Hypothalamus (tissue), 51 donors: ENCODE measurements at places on chromosomes 3 and 15.
A peak's percentile ranks its signal among the peaks of the same experiment; 100 is the strongest.

- no peak for DNase-seq
These were observed 294.6 kb downstream of the EPHA3 start for GRCh38 chr3:89402051-89402450.

- DNase-seq: no peak
These were observed 52.5 kb downstream of the EOMES start for GRCh38 chr3:27669591-27669990.

GRCh38 chr15:75143738-75144334, 57.8 kb upstream of the C15orf39 start:
- DNase-seq: no peak

GRCh38 chr15:100771746-100772145, 107.9 kb upstream of the ALDH1A3 start:
- DNase-seq: no peak

DNA sequence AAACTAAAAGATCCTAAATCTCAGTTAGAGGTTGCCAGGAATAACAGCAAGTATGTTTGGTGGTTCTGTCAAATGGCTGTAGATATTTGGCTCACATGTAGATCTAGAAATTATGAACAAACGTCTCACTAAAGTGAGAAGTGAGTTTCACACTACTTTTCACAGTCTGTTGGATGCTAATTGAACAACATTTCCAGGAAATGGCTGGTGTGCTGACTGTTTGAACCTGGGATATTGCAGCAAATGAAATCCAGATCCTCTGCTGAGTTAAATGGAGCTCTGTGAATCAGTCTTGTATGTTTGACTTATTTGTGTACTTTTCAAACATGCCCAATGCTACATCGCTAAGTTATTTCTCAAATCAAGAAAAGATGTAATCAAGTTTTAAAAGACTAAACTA, 21.3 kb upstream of the RSL24D1 start:
- DNase-seq: no peak

DNA sequence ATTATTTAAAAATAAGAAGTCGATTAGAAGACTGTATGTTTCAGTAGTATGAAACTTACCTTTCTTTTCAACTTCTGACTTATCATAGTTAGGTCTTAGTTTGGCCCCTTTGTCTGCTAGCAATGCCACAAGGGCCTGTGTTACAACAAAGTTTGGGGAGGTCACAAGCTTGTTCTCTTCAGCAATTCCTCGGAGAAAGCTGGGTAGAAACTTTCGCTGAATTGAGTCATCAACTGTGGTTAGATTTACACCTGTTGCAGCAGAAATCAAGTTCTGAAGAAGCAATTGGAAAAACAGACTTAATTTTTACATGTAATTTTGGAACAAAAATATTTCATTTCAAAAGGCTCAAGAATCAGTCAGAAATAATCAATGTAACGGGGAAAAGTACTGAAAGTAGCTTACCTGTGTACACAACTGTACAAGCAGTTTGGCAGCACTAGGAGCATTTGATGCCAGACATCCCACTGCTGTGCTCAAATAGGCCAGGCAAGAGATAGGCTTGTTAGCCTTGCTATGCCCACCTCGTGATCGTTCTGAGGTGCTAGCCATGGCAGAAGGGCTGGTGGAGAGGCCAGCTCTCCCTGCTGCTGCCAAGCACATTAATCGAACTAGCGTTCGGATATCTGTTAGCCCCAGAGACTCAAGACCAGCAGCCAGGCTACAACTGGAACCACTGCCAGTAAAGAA, 58.6 kb downstream of the FBXL22 start:
- DNase-seq: no peak

GRCh38 chr15:78930577-78931388, 14.1 kb downstream of the CTSH start:
- DNase-seq: no peak

- peak; percentile 42 for DNase-seq
These were observed 27.6 kb downstream of the PLXNB1 start for GRCh38 chr3:48402281-48402732.

DNA sequence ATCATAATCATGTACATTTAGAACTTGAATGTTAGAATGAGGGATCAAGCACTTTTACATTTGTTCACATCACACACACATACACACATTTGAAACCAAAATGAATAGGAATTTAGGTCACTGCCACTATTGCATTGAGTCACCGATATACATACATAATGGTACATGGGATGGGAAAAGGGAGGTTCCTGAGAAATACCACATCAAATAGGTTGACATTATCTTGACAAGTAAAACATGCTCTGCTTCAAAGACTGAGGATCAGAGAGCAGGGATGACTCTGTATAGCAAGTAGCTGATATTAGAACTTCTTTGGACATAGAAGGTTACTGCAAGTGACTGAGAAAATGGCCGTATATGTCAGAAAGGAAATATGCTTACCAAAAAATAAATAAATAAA, 847.2 kb downstream of the PLOD2 start:
- DNase-seq: no peak

DNA sequence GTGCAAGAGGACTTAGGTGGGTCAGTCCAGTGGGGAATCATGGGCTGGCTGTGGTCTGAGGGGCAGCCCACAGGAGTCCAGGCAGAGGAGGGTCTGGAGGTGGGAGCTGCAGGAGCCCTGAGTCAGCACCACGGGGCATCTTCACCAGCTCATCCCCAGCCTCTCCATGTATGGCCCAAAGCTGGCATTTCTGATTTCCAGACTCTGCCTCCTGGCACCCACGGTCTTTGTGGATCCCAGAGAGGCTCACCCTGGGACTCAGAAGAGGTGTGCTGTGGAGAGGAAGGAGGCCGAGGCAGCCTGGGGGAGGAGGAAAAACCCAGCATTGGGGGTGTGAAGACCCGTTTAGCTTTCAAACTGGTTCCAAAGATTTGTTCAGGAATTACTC, 64.5 kb upstream of the KLF13 start:
- DNase-seq: no peak

GRCh38 chr3:65963787-65964677, 74.7 kb downstream of the MAGI1 start:
- DNase-seq: no peak

DNA sequence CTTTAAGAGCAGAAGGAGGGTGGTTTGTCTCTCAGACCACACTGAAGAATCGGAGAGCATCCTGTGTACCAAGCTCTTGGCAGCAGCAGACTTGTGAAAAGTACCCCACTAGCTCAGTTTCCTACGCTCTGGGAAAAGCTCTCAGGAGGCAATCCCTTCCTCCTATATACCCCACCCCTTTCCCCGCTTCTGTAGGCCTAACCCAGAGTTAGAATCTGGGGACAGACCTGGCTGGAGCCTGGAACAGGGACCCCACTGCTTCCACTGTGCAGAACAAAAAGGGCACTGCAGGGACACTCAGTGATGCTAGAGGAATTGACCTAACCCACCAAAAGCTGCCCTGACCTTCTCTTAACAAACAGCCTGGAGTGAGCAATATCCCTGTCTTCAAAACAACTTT, 70.0 kb upstream of the CCDC39 start:
- no peak for DNase-seq

DNA sequence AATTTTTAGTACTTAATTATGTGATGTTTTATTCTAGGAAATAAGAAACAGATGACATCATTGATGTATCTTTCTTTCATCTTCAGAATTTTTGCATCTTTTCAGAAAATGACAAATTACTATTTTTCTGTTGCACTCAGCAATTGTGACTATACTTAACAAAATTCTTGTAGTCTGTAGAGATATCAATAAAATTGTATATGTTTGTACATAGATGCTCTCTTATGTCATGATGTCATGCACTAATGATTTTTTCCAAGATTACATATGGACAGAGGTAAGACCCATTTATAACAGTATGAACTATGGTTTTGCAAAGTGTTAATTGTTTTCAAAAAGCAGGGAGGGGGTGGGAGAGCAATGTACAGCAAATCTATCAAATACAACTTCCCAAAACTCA, 121.2 kb downstream of the POLQ start:
- no peak for DNase-seq

- no peak for DNase-seq
These were observed 66.7 kb upstream of the GOLGA8B start for GRCh38 chr15:34650177-34650576.

DNA sequence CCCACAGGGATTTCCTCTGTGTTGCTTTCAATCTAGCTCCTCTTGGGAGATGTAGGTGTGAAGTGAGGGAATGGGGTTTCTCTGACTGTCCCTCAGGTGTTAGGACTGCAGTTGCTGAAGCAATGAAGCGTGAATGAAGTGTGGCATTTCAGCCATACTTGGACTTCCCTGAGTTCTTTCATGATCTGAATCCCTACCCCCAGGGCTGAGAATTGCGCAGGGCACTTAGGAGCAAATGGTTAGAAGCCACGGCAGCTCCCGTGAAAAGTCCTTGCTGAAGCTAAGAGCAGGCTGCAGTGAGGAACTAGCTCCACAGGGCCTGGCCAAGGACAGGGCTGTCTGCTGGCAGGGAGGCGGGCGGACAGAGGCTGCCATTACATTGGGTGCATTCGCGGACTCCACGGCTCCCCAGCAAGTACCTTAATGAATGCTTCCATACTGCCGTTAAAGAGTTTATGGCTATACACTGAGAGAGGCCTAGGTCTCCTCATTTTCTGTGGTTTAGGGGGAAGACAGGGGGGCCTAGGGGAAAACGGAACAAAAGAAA, 69.0 kb upstream of the RAD18 start:
- no peak for DNase-seq

- DNase-seq: no peak
These were observed 65.6 kb downstream of the CCNL1 start for GRCh38 chr3:157094301-157094700.

DNA sequence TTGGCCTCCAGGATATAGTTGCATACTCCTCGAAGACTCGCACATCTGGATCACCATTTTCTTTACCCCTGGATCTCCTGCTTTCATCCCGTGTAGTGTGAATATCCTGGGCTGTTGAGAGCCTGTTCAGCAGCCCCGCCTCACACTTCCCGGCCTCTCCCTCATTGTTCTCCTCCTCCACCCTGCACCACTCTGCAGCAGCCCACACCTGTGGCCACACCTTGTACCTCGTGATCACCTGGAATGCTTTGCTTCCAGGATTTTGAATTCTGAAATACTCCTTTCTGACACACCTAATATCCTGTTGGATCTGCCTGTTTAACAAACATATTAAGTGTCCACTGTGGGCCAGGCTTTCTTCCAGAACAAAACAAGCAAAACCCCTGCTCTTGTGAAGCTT, 14.4 kb downstream of the ABHD17C start:
- no peak for DNase-seq

DNA sequence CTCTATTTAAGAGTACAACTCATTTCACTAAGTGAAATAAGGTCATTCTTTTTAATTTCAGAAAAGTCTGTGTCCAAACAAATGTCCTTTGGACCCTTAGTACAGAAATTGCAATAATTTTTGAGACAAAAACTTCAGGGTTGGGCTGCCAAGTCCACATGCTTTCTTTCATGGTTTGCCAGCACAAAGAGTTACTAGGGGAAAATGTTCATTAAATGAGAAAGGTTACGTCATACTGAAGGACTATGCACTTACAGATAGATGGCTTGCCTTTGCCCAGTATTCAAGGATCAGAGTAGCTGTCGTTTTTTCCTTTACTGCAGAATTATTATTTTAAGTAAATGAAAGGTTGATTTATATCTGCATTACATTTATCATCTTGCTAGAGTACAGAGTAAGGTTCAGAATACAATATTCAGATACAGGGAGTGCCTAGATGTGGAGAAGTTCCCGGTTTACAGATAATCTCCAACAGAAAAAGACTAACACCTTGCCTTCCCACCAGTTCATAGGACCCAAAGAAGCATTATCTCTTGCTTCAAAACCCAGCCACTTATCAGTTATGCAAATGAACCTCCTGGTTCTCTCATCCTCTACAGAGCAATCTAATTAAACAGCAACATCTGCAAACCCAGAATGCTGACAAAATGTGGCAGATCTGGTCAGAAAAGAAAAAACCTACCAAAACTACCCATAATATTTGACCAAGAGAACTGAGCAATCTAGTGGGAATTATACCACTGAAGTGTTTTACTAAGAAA, 179.3 kb downstream of the FRMD5 start:
- no peak for DNase-seq

DNA sequence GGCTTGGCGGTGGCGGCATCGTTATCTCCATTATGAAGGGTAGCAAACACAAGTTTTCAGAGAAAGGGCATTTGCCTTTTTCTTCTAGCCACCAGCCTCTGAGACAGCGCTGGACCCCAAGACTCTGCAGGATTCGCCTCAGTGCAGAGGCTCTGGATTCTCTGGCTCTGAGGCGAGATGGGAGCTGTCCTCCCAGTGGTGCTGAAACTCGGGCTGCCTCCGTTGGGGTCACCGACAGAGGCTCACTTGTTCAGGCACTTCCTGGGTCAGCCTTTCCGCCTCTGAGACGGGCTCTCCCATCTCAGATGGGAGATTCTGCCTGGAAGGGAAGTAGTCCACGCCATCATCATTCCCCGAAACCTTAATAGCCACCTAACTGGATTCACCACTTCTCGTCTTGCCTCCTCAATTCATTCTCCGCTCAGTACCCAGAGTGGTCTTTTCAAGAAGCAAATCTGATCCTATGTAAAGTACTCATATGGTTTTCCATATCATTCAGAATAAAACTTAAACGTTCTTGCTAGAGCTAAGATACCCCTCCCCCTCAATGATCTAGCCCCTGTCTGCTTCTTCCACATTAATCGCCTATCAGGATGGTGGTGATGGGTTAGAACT, 76.9 kb downstream of the RHCG start:
- no peak for DNase-seq

DNA sequence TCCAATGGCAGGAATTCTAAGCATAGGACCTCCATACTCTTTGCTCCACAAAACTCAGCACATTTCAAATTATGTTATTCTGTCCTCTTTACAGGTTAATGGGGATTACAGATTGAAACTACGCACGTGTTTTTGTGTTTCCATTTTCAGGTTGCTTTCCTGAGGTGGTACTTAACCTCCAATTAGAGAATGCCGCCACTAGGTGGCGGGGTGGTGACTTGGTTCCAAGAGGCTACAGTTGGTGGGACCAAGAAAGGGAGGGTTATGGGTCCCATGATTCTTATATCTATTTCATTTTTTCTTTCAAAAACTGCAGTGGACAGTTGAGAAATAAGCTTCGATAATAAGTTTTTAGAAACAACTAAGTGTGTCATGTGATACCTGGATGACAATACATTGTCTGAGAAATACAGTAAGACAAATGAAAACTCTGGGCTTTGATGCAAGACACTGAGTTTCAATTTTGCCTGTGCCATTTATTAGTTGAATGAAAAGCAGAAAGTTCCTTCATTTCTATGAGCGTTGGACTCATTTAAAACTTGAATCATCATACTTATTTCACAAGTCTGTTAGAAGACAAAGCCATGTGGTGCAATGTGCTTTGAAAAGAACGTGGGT, 539.0 kb downstream of the FGF12 start:
- DNase-seq: peak; percentile 3

DNA sequence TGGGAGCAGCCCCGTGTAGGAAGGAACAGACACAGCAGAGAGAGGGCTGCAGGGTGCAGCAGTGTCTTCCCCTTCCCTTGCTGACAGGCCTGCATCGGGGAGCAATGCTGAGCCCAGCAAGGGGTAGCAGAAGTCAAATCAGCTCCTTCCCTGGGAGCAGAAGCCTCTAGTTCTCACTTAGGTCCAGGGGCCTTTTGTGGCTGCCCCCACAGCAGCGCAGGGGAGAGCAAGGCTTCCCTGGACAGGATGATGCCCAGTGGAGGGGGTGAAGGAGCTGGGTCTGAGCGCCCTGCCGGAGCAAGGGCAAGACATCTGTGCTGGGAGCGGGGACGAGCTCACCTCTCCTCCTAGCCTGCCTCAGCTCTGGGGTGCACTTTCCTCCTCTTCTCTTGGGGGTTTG, 827 bp downstream of the PLCB2 start:
- DNase-seq: no peak
